ENCODE measurements at places on chromosomes 2 and 18. TPM values are rescaled to one million over a fixed set of nuclear protein-coding genes. Genes with fewer than 3 reads are reported as not detected.

MYO7B gene
- under 0.01 TPM for total RNA-seq

RALBP1 gene
- 90.4 TPM for total RNA-seq

DSG3 gene
- total RNA-seq = not detected

FAM110C gene
- total RNA-seq = not detected

DUSP19 gene
- 2.3 TPM for total RNA-seq

WIPF1 gene
- total RNA-seq = 20.1 TPM

KCNG2 gene
- total RNA-seq = not detected

CCDC85A gene
- total RNA-seq = 9.9 TPM

HRH4 gene
- not detected for total RNA-seq

CCDC141 gene
- not detected for total RNA-seq

GRCh38 chr18:8639762-8640161 is 30.5 kb downstream of the RAB12 start:
- H3K4me3 ChIP-seq = no peak overlapping the region
- H3K4me1 ChIP-seq = peaks cover 3% of the 10 kb centered on the region
- no peak overlapping the region for H3K27ac ChIP-seq
- DNase-seq = no peak
- peaks cover 30% of the 10 kb centered on the region for H3K36me3 ChIP-seq
- H3K27me3 ChIP-seq = no peaks in the 10 kb centered on the region

- H3K4me3 ChIP-seq = no peak overlapping the region
- H3K27me3 ChIP-seq = no peaks in the 10 kb centered on the region
- H3K27ac ChIP-seq = no peak overlapping the region
- peaks cover 16% of the 10 kb centered on the region for H3K4me1 ChIP-seq
- H3K36me3 ChIP-seq = no peaks in the 10 kb centered on the region
These were observed 19.0 kb downstream of the RPL37A start for GRCh38 chr2:216517447-216518225.

- no peaks in the 10 kb centered on the region for H3K27me3 ChIP-seq
- H3K4me1 ChIP-seq = peaks cover 24% of the 10 kb centered on the region
- DNase-seq = peak; percentile 80
- no peaks in the 10 kb centered on the region for H3K36me3 ChIP-seq
- H3K4me3 ChIP-seq = no peak overlapping the region
These were observed 14.0 kb downstream of the TMEM247 start for GRCh38 chr2:46493241-46493970.

GRCh38 chr2:104412384-104412783 is 441.5 kb upstream of the POU3F3 start:
- no peaks in the 10 kb centered on the region for H3K4me1 ChIP-seq
- peak; percentile 40 for DNase-seq
- H3K4me3 ChIP-seq = no peak overlapping the region
- H3K36me3 ChIP-seq = no peaks in the 10 kb centered on the region
- H3K27me3 ChIP-seq = no peaks in the 10 kb centered on the region

DNA sequence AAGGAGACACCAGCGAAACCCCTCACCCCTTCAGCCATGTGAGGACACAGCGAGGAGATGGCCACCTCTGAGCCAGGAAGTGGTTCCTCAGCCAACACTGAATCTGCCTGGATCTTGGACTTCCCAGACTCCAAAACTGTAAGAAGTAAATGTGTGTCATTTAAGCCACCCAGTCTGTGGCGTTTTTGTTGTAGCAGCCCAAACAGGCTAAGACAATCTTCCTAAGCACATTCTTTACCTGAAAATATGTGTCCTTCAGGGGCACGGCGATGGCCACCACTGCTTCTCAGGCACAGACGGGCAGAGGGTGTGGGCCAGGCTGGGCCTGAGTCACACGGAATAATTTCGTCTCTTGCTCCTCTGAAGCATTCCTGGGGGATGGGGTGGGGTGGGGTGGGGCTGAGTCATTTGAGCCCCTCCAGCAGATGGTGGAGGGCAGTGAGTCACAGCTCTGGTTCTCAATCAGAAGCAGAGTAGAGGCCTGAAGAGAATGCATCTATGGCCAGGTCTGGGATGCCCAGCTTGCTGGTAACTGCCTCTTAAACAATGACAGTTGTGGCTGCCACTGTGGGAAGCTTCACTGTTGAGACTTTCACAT is 142.4 kb downstream of the CAPN13 start:
- H3K27ac ChIP-seq = peak overlapping the region; percentile 96
- H3K27me3 ChIP-seq = no peaks in the 10 kb centered on the region
- peak; percentile 97 for DNase-seq
- no peak overlapping the region for H3K4me3 ChIP-seq
- H3K36me3 ChIP-seq = no peaks in the 10 kb centered on the region

GRCh38 chr2:232328516-232329460 is 49.8 kb upstream of the ALPP start:
- H3K4me1 ChIP-seq = no peaks in the 10 kb centered on the region
- H3K4me3 ChIP-seq = no peak overlapping the region
- no peaks in the 10 kb centered on the region for H3K36me3 ChIP-seq
- no peaks in the 10 kb centered on the region for H3K27me3 ChIP-seq
- DNase-seq = no peak

- no peaks in the 10 kb centered on the region for H3K27me3 ChIP-seq
- peaks cover 12% of the 10 kb centered on the region for H3K4me1 ChIP-seq
- DNase-seq = no peak
- H3K27ac ChIP-seq = no peak overlapping the region
These were observed 1.6 kb upstream of the COPS9 start for GRCh38 chr2:240137596-240138253.

- H3K27me3 ChIP-seq = no peaks in the 10 kb centered on the region
- H3K4me1 ChIP-seq = peaks cover 3% of the 10 kb centered on the region
- no peak overlapping the region for H3K4me3 ChIP-seq
These were observed 258.6 kb downstream of the RBM43 start for GRCh38 chr2:151002959-151003600.

GRCh38 chr2:118875318-118875717 is 27.9 kb upstream of the EN1 start:
- no peaks in the 10 kb centered on the region for H3K4me1 ChIP-seq
- no peak for DNase-seq
- no peak overlapping the region for H3K27ac ChIP-seq

DNA sequence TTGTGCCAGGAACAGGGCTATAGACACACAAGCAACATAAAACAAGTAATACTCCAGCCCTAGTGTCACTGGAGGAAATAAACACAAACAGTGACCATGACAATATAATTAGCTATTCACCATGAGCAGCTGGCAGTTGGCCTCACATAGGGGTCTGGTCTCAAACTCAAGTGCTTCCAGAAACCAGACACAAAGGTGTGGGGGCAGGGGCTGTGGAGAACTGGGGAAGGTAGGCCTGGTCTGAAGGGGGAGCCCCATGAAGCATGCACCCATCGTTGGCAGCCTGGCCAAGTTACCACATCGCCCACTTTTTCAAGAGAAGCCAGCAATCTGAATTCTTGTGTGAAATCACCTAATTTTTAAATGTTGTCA is 49.5 kb upstream of the SP3 start:
- peaks cover 24% of the 10 kb centered on the region for H3K4me1 ChIP-seq
- DNase-seq = peak; percentile 32
- H3K27me3 ChIP-seq = no peaks in the 10 kb centered on the region

DNA sequence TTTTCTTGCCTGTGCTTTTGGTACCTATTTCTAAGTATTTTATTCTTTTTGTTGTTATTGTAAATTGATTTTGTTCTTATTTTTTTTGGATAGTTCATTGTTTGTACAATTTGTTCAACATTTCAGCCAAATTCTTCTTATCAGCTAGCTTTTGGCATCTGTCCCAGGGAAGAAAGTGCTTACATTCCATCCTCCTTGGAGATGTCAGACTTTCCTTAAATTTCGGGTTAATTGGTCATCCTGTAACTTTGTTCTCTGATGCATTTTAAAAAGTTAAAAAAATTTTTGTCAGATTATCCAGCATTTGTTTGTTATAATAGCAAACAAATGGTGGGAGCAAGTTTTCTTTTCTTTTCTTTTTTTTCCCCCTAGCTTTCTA is 60.3 kb downstream of the PTH2R start:
- no peak overlapping the region for H3K27ac ChIP-seq
- H3K4me1 ChIP-seq = no peaks in the 10 kb centered on the region
- no peaks in the 10 kb centered on the region for H3K27me3 ChIP-seq
- DNase-seq = no peak

GRCh38 chr2:108920-109809 is 62.9 kb upstream of the FAM110C start:
- H3K27ac ChIP-seq = no peak overlapping the region
- no peaks in the 10 kb centered on the region for H3K27me3 ChIP-seq
- H3K36me3 ChIP-seq = no peaks in the 10 kb centered on the region
- H3K4me3 ChIP-seq = no peak overlapping the region
- no peak for DNase-seq

DNA sequence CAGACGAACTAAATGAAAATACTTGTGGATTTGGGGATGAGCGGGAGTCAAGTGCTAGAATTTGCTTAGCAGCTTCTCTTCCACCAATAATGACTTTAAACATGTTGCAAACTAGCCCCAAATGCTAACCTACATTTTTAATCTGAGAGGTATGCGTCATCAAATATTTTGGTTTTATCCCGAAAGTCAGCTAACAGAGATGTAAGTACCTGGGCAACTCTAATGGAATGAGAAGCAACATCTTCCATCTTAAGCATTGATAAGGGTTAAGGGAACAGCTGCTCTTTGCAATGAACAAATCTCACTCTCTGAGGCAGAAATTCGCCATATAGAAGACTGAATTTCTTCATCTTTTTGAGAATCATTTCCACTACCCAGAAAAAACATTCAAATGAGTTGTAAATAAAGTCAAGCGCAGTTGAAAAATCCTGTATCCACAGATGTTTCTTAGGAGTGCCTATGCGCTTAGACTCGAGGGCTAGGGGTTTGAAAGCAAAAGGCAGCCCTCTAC is 926 bp upstream of the YPEL5 start:
- no peaks in the 10 kb centered on the region for H3K27me3 ChIP-seq
- peaks cover 9% of the 10 kb centered on the region for H3K36me3 ChIP-seq
- peaks cover 33% of the 10 kb centered on the region for H3K4me1 ChIP-seq
- peak overlapping the region; percentile 82 for H3K27ac ChIP-seq

GRCh38 chr2:20771299-20771698 is 51.6 kb downstream of the LDAH start:
- no peak overlapping the region for H3K4me3 ChIP-seq
- H3K27me3 ChIP-seq = no peaks in the 10 kb centered on the region
- H3K4me1 ChIP-seq = no peaks in the 10 kb centered on the region
- no peak overlapping the region for H3K27ac ChIP-seq
- H3K36me3 ChIP-seq = no peaks in the 10 kb centered on the region

GRCh38 chr2:166155589-166155988 is 27.8 kb upstream of the SCN1A start:
- H3K27me3 ChIP-seq = no peaks in the 10 kb centered on the region
- DNase-seq = no peak
- H3K27ac ChIP-seq = no peak overlapping the region
- no peaks in the 10 kb centered on the region for H3K36me3 ChIP-seq

DNA sequence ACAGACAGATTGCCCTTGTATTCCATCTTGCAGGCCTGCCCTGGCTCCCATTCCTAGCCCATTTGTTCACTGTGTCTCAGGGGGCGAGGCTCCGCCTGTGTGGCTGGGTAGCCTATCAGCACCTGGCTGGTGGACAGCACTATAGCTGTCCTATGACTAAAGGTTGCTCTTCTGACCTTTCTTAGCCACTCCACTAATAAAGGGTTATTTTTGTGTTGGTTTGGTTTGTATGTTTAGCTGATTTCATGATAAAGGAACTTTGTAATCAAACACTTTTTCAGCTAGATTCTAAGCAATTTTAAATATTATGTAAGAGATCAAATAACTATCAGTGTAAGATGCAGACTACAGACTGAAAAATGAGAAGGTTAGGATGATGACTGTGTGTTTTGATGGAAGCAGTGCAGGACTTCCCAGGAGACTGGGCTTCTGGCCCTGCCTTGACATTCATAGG is 72.2 kb downstream of the CRIM1 start:
- no peak overlapping the region for H3K4me3 ChIP-seq
- H3K4me1 ChIP-seq = peaks cover 65% of the 10 kb centered on the region
- DNase-seq = peak; percentile 56
- no peaks in the 10 kb centered on the region for H3K27me3 ChIP-seq
- peak overlapping the region; percentile 33 for H3K27ac ChIP-seq

- DNase-seq = peak; percentile 67
- H3K27ac ChIP-seq = no peak overlapping the region
- no peaks in the 10 kb centered on the region for H3K36me3 ChIP-seq
- H3K27me3 ChIP-seq = no peaks in the 10 kb centered on the region
These were observed 27.7 kb upstream of the SMCHD1 start for GRCh38 chr18:2627821-2628276.

DNA sequence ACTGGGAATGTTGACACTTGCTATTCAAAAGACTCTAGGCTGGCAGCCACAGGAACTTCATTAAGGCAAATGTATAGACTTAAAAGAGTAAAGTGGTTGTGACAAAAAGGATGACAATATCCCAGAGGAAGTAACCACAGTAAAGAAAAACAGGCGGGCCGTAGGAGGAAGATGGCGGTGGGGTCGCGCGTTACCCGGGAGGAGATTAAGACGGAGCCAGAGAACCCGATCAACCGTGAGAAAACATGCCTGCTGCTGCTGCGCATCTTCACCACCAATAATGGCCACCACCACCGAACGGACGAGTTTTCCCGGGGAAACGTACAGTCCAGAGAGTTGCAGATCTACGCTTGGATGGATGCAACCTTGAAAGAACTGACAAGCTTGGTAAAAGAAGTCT is 14.0 kb upstream of the NEUROD1 start:
- no peak overlapping the region for H3K27ac ChIP-seq
- H3K4me1 ChIP-seq = no peaks in the 10 kb centered on the region
- H3K4me3 ChIP-seq = no peak overlapping the region
- no peak for DNase-seq
- no peaks in the 10 kb centered on the region for H3K36me3 ChIP-seq

DNA sequence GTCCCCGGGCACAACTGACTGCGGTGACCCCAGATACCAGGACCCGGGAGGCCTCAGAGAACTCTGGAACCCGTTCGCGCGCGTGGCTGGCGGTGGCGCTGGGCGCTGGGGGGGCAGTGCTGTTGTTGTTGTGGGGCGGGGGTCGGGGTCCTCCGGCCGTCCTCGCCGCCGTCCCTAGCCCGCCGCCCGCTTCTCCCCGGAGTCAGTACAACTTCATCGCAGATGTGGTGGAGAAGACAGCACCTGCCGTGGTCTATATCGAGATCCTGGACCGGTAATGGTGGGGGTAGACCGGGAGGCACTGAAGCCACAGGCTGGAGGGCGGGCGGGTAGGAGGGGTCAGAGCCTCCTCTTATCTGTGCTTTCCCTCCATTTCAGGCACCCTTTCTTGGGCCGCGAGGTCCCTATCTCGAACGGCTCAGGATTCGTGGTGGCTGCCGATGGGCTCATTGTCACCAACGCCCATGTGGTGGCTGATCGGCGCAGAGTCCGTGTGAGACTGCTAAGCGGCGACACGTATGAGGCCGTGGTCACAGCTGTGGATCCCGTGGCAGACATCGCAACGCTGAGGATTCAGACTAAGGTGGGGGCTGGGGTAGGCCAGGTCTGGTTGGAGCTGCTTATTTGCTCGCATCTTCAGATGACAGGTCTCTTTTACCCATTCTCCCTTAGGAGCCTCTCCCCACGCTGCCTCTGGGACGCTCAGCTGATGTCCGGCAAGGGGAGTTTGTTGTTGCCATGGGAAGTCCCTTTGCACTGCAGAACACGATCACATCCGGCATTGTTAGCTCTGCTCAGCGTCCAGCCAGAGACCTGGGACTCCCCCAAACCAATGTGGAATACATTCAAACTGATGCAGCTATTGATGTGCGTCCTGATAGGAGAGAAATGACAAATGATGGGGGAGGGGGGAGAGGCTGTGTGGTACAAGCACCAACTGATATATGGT is 780 bp downstream of the HTRA2 start:
- H3K4me1 ChIP-seq = peaks cover 22% of the 10 kb centered on the region
- H3K4me3 ChIP-seq = peak overlapping the region; percentile 80
- no peaks in the 10 kb centered on the region for H3K27me3 ChIP-seq
- H3K36me3 ChIP-seq = 0 out of 2 replicates have a peak, but pooled peaks cover 11% of the 10 kb centered on the region
- DNase-seq = peak; percentile 60
